Stimulated activated CD8-positive, alpha-beta memory T cell treated with anti-CD3 and anti-CD28 coated beads, Interleukin-4, amount 100 ng/mL, for 1 hour (primary cell): ENCODE measurements at places on chromosomes 1 and 21.

DNA sequence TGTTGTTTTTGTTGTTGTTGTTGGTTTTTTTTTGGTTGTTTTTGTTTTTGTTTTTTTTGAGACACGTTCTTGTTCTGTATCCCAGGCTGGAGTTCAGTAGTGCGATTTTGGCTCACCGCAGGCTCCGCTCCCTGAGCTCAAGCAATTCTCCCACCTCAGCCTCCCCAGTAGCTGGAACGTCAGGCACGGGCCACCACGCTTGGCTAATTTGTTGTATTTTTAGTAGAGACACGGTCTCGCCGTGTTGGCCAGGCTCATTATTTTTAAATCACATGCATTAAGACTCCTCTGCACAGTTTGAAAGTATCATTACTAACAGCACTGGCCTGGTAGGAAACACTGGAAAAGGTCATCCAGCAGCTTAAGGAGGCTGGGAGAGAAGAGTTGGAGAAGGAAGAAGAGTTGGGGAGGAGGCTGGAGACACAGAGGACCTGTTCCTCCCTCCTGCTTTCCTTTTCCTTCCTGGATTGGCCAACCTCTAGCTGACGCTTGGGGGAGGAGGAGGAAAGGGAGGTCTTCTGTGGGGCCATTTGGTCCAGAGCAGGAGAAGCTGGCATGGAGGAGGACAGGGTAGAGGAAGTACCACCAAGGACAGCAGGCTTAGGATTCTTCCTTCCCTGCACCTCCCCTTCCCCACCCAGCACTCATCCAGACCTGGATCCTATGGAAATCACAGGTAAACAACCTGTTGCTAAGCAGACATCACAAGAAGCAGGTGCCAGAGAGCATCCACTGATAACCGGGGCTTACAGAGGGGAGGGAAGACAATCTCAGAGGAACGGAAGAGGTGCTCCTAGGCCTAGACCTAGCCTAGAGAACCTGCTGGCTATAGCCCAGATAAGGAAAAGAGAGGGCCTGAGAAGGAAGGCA, 71.9 kb upstream of the GOLT1A start:
- no peak for DNase-seq

DNA sequence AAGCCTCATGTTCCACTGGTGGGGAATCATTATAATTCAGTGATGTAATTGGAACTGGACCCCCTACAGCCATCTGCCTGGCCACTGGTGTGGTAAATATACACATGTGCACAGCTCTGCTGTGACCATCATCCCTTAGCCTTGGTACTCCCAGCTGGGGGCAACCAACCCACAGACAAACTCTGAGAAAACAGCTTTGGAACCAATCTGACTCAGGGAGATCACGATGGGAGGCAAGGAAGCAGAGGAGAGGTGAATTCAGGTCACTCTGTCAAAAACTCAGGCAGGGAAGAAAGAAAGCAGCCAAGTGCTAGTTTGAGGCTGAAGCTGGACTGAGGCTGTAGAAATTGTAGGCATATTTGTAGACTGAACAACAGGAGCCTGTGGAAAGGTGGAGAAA, 197.8 kb upstream of the GALNT2 start:
- no peak for DNase-seq

DNA sequence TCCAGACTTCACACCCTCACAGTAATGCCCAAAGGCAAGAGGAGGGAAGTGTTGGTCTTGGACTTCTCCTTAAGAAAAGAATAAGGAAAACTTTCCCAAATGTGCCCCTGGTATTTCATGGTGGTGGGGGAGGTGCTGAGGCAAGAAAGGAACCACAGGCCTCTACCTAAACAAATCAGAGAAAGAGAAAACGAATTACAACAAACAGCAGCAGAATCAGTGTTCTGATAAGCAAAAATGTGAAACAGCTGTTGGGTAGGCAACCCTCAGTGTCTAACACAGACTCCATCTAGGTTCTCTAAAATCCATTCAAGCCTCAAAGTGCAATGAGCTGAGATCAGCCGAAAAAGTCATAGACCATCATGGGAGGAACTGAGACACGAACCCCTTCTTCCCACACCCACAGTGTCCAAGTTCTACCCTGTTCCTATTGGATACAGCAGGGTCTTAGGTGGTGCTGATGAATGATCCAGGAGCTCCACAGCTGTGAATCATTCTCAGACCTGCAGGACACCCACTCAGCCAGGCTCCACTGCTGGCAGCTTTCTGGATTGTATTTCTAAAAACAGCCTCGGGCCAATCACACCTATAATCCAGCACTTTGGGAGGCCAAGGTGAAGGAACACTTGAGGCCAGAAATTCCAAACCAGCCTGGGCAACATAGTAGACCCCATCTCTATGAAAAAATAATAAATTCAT, 149.1 kb downstream of the PLPP3 start:
- no peak for DNase-seq

DNA sequence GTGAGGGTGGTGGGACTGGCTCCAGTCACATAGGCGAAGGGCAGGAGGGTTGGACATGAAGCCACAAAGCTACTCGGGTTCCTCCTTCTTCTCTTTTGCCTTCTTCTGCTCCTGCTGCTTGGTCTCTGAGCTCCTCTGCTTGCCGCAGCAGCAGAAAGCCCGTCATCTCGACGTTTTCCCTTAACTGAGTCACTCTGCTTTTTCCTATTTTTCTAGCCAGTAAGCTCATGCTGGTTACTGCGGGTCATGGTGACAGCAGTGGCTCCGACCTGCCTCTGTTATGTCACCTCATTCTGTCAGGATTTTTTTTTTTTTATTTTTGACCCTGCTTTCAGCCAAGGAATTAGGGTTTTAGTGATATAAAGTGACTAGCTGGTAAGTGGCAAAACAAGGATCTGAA, 2.6 kb upstream of the FMOD start:
- no peak for DNase-seq

DNA sequence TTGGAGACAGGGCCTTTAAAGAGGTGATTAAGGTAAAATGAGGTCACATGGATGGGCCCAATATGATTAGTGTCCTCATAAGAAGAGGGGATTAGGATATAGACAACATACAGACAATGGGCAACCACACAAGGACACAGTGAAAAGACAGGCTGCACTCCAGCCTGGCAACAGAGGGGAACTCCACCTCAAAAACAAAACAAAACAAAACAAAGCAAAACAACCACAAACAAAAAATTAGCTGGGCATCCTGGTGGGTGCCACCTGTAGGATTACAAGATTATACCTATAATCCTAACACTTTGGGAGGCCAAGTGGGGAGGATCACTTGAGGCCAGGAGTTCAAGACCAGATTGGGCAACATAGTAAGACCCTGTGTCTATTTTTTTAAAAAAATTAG, 4.8 kb upstream of the MDM4 start:
- no peak for DNase-seq

GRCh38 chr1:218365226-218365999, 20.3 kb downstream of the TGFB2 start:
- no peak for DNase-seq

- DNase-seq = no peak
These were observed 207.2 kb upstream of the C1orf174 start for GRCh38 chr1:4107291-4107690.

GRCh38 chr1:34101151-34101550, 63.9 kb downstream of the CSMD2 start:
- no peak for DNase-seq

DNA sequence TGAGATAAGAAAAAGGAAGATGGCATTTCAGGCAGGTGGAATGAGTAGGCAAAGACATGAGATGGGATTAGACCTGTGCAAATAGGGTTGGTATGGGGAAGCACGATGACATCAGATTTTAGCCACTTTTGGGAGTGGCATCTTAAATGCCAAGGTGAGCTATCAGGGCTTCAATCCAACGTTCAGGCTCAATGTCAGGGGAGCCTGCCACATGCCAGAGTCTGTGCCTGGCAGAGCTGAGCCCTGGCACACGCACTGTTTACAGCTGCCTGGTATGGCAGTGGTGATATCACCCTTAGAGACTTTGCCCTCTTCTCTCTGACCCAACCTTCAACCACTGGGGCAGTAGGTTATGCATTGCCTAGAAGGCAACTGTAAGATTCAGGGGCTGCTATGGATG, 1.1 kb upstream of the GUCA2B start:
- DNase-seq = no peak

DNA sequence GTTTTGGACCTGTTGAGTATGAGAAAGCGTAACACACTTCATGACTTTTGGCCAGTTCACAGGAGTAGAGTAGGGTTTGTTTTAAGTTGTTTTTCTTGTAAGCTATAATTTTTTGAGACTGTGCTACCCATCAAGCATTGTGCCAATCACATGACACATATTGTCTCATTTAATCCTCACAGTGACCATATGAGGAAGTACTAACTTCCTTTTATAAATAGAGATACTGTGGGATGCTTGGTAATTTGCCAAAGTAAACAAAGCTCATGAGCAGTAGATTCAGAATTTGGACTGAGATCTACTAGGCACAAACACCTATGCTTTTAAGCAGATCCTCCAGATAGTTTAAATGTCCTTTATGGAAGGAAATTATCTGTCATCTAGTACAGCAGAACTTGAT, 178.3 kb downstream of the CACNA1E start:
- DNase-seq = no peak

DNA sequence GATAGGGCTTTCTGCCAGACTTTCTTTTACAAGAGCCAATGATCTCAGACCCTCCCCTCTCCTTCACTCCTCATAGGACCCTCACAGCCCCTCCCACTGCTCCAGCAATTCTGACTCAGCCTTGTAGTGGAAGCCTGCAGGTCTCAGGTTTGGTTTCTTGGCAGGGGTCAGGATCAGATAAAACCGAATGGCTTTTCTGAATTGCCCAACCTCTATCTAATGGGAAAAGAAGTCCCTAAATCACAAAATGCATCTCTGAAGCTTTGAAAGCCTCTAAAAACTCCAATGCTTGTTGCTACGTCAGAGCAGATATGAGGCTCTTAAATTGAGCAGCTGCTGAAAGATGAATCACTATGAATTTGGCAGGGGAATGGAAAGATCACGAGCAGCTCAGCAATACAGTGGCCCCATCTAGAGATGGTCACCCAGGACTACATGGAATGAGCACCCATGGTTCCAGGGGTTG, 74.5 kb downstream of the NID1 start:
- DNase-seq = no peak

- no peak for DNase-seq
These were observed 105.0 kb downstream of the COP1 start for GRCh38 chr1:176101951-176102642.

GRCh38 chr1:93905051-93905450, 4.2 kb downstream of the GCLM start:
- DNase-seq = no peak

GRCh38 chr1:41384579-41384978, 23.3 kb downstream of the FOXO6 start:
- no peak for DNase-seq

- no peak for DNase-seq
These were observed 12.6 kb downstream of the MTF1 start for GRCh38 chr1:37846647-37847339.

- no peak for DNase-seq
These were observed 27.5 kb downstream of the ARID1A start for GRCh38 chr1:26723013-26723991.

DNA sequence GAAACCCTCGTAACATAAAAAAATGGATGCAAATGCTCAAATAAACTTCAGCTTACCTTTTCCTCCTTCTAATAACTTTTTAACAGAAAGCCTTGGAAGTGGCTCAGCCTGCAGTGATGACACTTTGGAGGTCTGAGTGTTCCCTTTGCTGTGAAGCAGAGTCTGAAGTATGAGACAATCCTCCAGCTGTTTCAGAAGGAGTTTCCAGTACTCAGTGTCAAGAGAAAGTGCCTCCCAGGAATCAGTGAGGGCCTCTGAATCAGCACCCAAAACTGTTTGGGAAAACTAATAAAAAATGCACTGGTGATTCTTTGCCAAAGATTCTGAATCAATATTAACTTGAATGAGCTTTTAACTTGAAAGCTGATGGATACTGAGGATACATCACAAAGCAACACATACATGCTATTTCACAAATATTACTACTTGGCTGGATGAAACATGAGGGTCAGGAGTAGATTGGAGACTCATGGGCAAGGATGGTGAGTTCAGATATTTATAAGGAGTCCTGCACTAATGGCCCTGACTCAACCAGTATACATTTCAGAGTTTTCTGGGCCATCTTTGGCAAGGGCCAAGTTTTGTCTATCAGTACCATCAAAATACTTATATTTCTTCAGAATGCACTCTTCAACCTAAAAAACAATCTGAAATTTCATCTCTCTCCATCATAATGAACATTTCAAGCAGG, 77.0 kb downstream of the IARS2 start:
- DNase-seq = no peak

GRCh38 chr1:160993544-160994193, 27.3 kb downstream of the F11R start:
- no peak for DNase-seq

GRCh38 chr1:231318568-231318967, 19.1 kb downstream of the EXOC8 start:
- no peak for DNase-seq

DNA sequence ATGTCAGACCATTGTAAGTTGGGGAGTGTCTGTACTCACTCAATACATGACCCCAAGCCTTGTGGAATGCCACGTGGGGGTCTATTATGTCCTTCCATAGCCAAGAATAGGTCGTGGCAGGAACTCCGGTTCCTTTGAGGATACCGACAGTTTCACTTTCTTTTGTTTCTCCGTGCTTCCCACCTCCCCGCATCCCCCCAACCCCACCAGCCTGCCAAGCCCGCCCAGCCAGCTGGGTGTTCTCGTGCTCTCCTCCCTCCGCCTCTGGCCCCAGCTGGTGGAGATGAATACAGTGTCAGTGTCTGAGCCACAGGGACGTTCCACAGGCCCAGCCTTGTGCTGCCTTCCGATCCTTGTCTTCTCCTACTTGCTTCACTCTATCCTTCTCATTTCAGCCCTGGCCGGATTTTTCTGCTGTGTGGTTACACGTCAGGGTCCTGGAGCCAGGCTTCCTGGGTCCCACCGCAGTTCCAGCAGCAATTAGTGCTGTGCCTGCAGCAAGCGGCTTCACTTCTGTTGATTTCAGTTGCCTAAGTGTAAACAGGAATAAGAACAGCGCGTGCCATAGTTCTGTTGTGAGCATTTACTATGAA, 4.1 kb upstream of the AGTRAP start:
- DNase-seq = no peak

- no peak for DNase-seq
These were observed 176.2 kb downstream of the RHOU start for GRCh38 chr1:228911225-228912210.

DNA sequence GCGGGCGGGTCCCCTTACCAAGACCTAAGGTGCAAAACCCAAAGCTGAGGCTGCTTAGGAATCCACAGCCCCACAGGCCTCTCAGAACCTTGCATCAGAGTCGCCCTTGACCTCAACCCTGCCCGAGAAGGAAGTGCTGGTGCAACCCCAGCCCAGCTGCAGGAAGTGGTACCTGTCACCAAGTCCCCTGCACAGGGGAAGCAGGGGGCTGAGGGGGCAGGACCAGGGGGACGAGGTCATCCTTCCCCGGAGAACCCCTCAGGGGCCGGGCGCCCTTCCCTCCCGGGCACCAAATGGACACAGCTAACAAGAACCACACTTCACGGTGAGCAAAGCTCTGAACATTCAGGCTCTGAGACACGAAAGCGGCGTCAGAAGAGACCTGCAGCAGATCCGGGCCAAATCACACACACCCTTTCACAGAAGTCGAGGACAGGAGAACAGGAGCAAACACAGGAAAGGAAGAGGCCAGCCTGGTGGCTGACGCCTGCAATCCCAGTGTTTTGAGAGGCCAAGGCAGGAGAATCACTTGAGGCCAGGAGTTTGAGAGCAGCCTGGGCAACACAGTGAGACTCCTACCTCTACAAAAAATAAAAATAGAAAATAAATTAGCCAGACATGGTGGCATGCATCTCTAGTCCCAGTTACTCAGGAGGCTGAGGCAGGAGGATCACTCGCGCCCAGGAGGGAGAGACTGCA, 6.4 kb downstream of the ITGB2 start:
- DNase-seq = no peak
